ENCODE measurements at places on chromosomes 11 and 22. TPM values are rescaled to one million over a fixed set of nuclear protein-coding genes. Genes with fewer than 3 reads are reported as not detected.

Gene RASD2
- under 0.01 TPM for total RNA-seq

Gene BIK
- not detected for total RNA-seq

Gene MYBPC3
- total RNA-seq, result not detected

Gene KRTAP5-1
- total RNA-seq, result not detected

Gene SPON1
- total RNA-seq, result 18.3 TPM

Gene MUC2
- total RNA-seq, result not detected

Gene HYOU1
- total RNA-seq, result 126 TPM

Gene PPP6R3
- total RNA-seq, result 105 TPM

Gene UBQLNL
- total RNA-seq, result 0.14 TPM

Gene GRAMD1B
- total RNA-seq, result 0.71 TPM

Gene FAM111B
- 1.00 TPM for total RNA-seq

Gene P4HA3
- 35.9 TPM for total RNA-seq

Gene OSBPL5
- 45.0 TPM for total RNA-seq

Gene WNT7B
- total RNA-seq, result not detected

Gene MRGPRF
- total RNA-seq, result 29.9 TPM

Gene MED17
- 16.8 TPM for total RNA-seq

Gene OR8G5
- total RNA-seq, result not detected

Gene PTPN5
- not detected for total RNA-seq

Gene KCNJ1
- total RNA-seq, result not detected

Gene SLC5A4
- total RNA-seq, result not detected

Gene NXPE2
- total RNA-seq, result 0.14 TPM

Gene NRXN2
- 0.57 TPM for total RNA-seq

Data from smooth muscle cell of bladder (primary cell).